CD14-positive monocyte (primary cell): ENCODE measurements at places on chromosomes 12 and 14. TPM values are rescaled to one million over a fixed set of nuclear protein-coding genes. Genes with fewer than 3 reads are reported as not detected.

Gene EPYC
- polyA plus RNA-seq, result not detected in 2 replicates

Gene RILPL2
- 25.1 TPM for polyA plus RNA-seq

Gene KRT4
- polyA plus RNA-seq, result not detected in 2 replicates

DNA sequence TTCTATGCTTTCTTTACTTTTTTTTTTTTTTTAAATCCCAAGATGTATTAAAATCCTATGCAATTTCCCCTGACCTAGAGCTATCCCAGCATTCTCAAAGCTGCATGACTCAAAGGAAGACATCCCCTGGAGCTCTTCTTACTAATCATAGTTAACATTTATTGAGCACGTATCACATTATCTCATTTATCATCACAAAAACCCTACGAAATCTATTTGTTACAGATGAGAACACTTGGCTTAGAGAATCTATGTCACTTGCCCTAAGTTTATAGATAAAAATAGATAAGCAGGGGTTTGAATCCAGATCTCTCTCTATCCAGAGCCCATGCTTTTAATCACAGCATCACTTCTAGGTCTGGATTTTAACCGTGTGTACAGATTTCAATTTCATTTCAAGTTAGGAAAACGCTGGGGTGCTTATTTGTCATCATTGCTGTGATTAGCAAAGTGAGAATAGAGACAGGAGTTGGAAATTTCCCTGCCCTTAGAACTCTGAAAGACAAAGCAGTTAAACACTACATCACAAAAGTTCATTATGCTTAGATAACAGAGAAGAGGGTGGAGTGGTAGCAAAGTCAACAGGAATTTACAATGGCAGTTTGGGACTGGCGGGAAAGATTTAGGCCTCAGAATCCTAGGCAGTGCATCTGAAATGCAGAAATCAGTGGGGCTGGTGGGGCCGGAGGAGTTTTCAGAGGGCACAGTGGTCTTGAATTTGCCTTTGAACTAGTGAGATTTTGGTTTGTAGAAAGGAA, 177.7 kb upstream of the FRMD6 start:
- no peaks in the 10 kb centered on the region for H3K4me1 ChIP-seq
- no peak for DNase-seq
- no peak overlapping the region for H3K27ac ChIP-seq
- H3K4me3 ChIP-seq, result no peak overlapping the region
- no peaks in the 10 kb centered on the region for H3K36me3 ChIP-seq

- H3K27me3 ChIP-seq, result no peaks in the 10 kb centered on the region
- no peak for DNase-seq
- H3K4me3 ChIP-seq, result no peak overlapping the region
Observed at GRCh38 chr14:63650256-63650952, 8.7 kb upstream of the WDR89 start.

- H3K4me3 ChIP-seq, result no peak overlapping the region
- no peaks in the 10 kb centered on the region for H3K27me3 ChIP-seq
- no peaks in the 10 kb centered on the region for H3K36me3 ChIP-seq
Observed at GRCh38 chr12:52403561-52403960, 2.6 kb downstream of the KRT82 start.

DNA sequence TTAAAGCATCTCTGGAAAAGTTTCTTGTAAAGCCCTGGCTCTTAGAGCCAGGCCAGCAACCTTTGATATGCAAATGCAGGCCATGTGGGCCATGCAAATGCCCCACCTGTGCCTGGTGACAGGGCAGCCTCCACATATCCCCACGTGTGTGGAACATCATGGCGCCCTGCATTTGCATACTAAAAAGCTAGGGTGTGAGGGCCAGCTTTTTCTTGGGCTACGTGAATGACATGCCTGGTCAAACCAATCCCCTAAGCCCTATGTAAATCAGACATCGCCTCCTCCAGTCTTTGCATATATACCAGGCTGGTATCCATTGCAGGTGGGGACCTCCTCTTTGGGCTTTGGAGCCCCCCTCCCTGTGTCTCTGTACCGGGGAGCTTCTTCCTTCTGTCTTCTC, 6.4 kb downstream of the CSRP2 start:
- H3K27ac ChIP-seq, result no peak overlapping the region
- H3K4me1 ChIP-seq, result no peaks in the 10 kb centered on the region
- DNase-seq, result no peak
- no peak overlapping the region for H3K4me3 ChIP-seq
- H3K27me3 ChIP-seq, result peaks cover 12% of the 10 kb centered on the region
- no peaks in the 10 kb centered on the region for H3K36me3 ChIP-seq

DNA sequence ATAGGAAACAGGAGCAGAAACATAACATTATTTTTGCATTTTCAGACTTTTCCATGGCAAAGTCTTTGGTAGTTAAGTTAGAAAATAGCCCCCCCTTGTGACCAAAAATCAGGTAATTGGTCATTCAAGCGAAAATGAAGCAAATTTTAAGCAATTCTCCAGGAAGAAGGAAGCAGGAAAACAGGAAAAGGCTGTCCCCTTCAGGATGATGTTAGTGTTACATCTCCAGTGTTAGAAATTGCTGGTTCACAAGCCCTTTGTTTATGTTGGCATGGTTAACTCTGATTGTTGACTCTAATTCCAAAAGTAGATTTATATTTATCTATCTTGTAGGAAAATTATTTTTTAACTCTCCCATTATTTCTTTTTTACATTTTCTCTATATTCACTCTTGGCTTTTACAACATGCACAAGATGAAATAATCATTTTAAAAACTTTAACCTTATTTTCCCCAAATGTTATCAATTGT, 18.8 kb upstream of the GAS2L3 start:
- no peaks in the 10 kb centered on the region for H3K27me3 ChIP-seq
- peak; percentile 30 for DNase-seq
- no peak overlapping the region for H3K4me3 ChIP-seq
- no peaks in the 10 kb centered on the region for H3K4me1 ChIP-seq

DNA sequence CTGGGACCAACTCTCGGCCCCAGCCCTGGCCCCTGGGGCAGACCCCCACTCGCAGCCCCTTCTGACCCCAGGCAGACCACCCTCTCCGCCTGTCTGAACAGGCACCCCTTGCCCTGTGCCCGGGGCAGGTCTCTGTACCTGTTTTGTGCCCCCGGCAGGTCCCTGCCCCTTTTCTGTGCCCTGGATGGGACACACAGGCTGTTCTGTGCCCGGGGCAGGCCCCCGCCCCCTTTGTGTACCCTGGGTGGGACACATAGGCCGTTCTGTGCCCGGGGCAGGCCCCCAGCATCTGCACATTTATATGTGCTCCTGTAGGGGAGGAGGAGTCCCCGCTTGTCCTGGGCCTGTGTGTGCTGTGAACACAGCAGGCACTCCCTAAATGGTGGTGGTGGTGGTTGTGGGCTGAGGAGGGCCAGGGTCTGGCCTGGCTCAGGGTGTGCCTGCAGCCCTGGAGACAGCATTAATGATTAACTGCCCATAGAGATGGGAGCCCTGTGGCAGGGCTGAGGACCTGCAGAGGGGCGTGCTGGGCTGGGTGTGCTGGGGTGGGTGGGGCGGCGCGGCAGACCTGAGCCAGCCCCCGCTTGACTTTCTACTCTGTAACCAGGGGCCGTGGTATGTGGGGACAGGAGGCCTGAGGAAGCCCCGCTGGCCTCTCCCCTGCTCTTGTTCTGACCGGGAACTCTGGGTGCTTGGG, 3.7 kb downstream of the FBRSL1 start:
- H3K4me3 ChIP-seq, result no peak overlapping the region
- peaks cover 58% of the 10 kb centered on the region for H3K4me1 ChIP-seq
- no peaks in the 10 kb centered on the region for H3K27me3 ChIP-seq
- DNase-seq, result no peak
- H3K36me3 ChIP-seq, result peaks cover 3% of the 10 kb centered on the region

- peaks cover 14% of the 10 kb centered on the region for H3K27me3 ChIP-seq
- H3K36me3 ChIP-seq, result no peaks in the 10 kb centered on the region
- peak; percentile 86 for DNase-seq
- no peak overlapping the region for H3K4me3 ChIP-seq
- H3K4me1 ChIP-seq, result peaks cover 35% of the 10 kb centered on the region
Observed at GRCh38 chr12:4118017-4118510, 155.5 kb upstream of the CCND2 start.

DNA sequence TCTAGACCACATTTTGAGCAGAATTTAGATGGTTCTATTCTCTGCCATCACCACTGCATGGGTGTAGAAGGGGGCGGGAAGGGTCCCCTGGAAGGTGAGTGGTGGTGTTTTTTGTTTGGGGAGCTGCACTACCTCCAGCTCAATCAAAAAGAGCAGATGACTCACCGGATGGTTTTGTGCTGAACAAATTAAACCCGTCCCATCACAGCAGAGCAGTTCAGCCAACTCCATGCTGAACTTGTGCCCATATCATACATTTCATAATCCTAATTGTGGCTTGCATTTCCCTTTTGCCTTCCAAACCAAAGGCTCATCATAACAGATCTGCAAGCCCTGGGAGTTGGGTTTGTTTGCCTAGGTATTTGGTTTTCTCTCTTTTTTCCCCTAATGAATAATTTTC, 53.0 kb upstream of the RPH3A start:
- no peaks in the 10 kb centered on the region for H3K4me1 ChIP-seq
- H3K36me3 ChIP-seq, result no peaks in the 10 kb centered on the region
- no peak overlapping the region for H3K4me3 ChIP-seq
- no peak for DNase-seq

GRCh38 chr14:34693228-34693939, 21.0 kb downstream of the CFL2 start:
- DNase-seq, result no peak
- H3K27me3 ChIP-seq, result no peaks in the 10 kb centered on the region
- H3K4me1 ChIP-seq, result peaks cover 4% of the 10 kb centered on the region
- no peak overlapping the region for H3K27ac ChIP-seq

DNA sequence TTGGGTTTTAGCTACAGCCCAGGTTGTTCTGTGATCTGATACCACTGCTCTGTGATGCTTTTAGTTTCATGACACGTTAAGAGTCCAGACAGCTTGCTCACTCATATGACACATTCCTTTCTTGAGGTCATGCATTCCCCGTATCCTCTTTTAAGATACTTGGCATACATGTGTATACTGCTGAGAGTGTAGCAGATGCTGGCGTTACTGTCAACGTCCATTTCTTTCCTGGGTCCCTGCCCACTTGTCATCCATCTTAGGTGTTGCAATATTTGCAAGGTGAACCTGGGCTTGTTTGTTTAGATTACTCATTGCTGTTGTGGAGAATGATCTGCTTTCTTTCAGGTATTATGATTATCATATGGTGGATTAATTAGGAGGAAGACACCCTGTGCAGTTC, 9.1 kb upstream of the EMP1 start:
- no peak for DNase-seq
- H3K27me3 ChIP-seq, result no peaks in the 10 kb centered on the region
- no peaks in the 10 kb centered on the region for H3K36me3 ChIP-seq
- no peaks in the 10 kb centered on the region for H3K4me1 ChIP-seq
- H3K27ac ChIP-seq, result no peak overlapping the region
- no peak overlapping the region for H3K4me3 ChIP-seq

GRCh38 chr12:131862994-131863710, 31.3 kb upstream of the ULK1 start:
- no peaks in the 10 kb centered on the region for H3K36me3 ChIP-seq
- no peaks in the 10 kb centered on the region for H3K27me3 ChIP-seq
- H3K4me1 ChIP-seq, result peaks cover 58% of the 10 kb centered on the region
- H3K27ac ChIP-seq, result no peak overlapping the region

GRCh38 chr12:40015345-40015744, 90.5 kb downstream of the SLC2A13 start:
- H3K36me3 ChIP-seq, result no peaks in the 10 kb centered on the region
- no peak overlapping the region for H3K4me3 ChIP-seq
- H3K4me1 ChIP-seq, result peaks cover 6% of the 10 kb centered on the region
- H3K27ac ChIP-seq, result no peak overlapping the region

GRCh38 chr14:73751157-73751691, 37.0 kb upstream of the PNMA1 start:
- peak; percentile 28 for DNase-seq
- H3K4me3 ChIP-seq, result no peak overlapping the region
- peaks cover 6% of the 10 kb centered on the region for H3K36me3 ChIP-seq
- H3K27ac ChIP-seq, result peak overlapping the region; percentile 98
- H3K4me1 ChIP-seq, result peaks cover 96% of the 10 kb centered on the region
